ENCODE measurements at places on chromosomes 3 and 15.

DNA sequence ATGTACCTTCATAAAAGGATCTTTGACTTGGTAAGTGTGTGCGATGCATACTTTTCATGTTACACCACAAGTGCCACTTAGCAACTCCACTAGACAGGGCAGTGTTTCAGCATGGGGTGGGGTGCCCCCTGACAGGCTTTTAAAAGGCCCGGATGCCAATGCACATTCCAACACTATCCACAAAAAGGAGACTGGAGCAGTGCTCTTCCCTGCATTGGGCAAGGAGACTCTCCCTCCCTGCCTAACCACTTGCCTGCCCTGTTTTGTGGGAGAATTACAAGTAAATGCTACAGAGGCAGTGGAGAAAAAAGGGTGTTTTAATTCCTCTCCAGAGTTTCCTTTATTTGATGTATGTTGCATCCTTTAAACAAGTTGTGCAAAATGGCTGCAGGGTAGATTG is 1.7 kb upstream of the RARB start:
- peak; percentile 42 for DNase-seq

DNA sequence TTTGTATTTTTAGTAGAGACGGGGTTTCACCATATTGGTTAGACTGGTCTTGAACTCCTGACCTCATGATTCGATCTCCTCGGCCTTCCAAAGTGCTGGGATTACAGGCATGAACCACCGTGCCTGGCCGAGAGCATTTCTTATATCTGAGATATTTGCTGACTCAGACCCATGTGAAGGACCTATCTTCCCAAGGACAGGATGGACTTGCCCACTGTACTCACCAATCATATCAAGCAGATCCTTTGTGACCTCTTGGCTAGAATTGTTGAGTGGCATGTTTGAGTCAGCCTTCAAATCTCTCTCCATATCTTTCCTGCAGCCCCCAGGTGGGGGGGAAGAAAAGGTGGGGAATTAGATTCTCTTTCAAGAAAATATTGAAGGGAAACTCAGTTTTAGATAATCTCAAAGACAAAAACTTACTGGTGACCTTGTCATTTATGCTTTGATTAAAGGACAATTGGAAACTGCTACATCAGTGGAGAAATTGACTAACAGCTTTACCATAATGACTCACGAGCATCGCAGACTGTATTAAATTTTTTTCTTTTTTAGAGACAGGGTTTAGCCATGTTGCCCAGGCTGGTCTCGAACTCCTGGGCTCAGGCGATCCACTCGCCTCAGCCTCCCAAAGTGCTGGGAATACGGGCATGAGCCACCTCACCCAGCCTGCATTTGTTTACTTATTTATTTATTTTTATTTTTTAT is 3.1 kb downstream of the C3orf62 start:
- DNase-seq, result no peak

- no peak for DNase-seq
Observed at GRCh38 chr3:35832140-35832571, 192.8 kb downstream of the ARPP21 start.

GRCh38 chr15:43919540-43920253 is 92.9 kb downstream of the WDR76 start:
- no peak for DNase-seq

GRCh38 chr15:73298522-73299245 is 70.1 kb downstream of the HCN4 start:
- DNase-seq, result no peak

DNA sequence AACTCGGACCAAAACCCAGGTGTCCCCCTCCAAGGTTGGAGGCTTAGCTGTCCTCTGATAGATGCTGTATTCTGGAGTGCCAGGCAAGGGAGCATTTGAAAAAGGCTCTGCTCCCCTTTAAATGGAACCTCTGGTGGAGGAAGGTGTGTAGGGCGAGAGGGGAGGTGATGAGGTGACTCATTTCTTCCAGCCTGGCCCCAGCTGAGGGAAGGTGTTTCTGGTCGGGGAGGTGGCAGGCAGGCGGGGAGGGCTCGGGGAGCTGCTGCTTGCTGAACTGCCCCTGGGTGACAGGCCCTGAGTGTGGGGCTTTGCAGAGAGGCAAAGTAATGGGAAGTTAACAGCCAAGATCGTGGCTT is 18.8 kb downstream of the PSTPIP1 start:
- DNase-seq, result no peak

- peak; percentile 23 for DNase-seq
Observed at GRCh38 chr3:18153571-18154173, 271.5 kb downstream of the SATB1 start.

- DNase-seq, result no peak
Observed at GRCh38 chr3:36763850-36764703, at the start of gene DCLK3. Gene DCLK3, minus strand, starts transcription at chr3:36764553. Its CDS starts 290 bp downstream, at chr3:36764263.

GRCh38 chr3:81550415-81550814 is 211.0 kb downstream of the GBE1 start:
- no peak for DNase-seq

GRCh38 chr15:67146875-67147381 is 81.5 kb downstream of the SMAD3 start:
- DNase-seq, result peak; percentile 70

DNA sequence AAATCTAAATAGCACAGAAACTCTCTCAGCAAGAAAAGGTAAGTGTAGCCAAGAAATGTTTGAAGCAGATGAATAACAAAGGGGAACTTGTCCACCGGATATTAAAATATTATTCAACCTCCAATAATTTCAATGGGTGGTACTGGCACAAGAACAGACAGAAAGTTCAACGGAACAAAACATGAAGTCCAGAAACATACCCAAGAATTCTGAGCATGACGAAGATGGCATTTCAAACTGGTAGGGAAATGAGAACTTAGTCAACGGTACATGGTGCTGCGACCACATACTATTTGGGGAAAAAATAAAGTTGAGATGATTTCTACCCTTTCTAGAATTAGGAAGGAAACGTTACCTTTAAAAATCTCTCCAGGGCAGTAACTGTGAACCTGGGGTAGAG is 5.5 kb downstream of the CHSY1 start:
- no peak for DNase-seq

Data from Caki2 (cell line).